IPS DF 19.7 (cell line): ENCODE measurements at places on chromosomes 1 and 21.

- no peak for DNase-seq
These were observed 54.6 kb upstream of the PRKACB start for GRCh38 chr1:84089465-84089864.

- no peak for DNase-seq
These were observed 226.7 kb downstream of the NPHP4 start for GRCh38 chr1:5765483-5765882.

- no peak for DNase-seq
These were observed 26.1 kb upstream of the SLC30A1 start for GRCh38 chr1:211605034-211605433.

GRCh38 chr1:151060657-151061421, 642 bp downstream of the MLLT11 start:
- no peak for DNase-seq

GRCh38 chr1:190963321-190963720, 485.7 kb upstream of the BRINP3 start:
- DNase-seq, result no peak

- DNase-seq, result no peak
These were observed 115.5 kb downstream of the ACTL8 start for GRCh38 chr1:17870679-17871078.

DNA sequence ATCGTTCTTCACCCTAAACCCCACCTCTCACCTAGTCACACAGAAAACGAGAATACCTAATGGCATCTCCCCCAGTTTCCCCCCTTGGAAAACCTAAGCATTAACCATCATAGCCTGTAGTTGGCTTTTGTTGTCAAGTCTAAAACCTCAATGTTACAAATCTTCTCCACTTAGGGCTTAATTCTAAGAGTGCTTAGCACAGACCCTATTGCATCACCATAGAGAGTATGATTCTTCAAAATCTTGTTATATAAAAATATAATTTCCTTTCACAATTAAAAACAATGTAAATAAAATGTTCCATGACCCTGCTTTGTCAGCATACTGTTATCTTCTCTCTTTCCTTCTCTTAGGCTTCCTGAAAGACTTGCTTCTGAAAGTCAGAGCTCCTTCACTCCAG, 263.2 kb upstream of the RGS18 start:
- no peak for DNase-seq

DNA sequence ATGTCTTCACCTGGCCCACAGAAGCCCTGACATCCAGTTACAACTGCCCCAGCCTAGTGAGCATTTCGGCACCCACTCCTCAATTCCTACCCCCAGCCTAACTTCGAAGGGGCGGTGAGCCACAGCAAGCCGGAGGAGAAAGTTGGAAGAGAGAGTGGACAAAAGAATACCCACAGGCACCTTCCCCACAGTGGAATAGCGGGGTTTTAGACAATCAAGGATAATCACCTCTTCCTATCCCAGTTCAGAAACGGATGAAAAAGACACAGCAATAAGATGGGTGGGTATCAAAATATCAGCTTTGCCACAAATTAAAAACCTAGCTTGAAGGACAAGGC, 1.3 kb upstream of the LSS start:
- DNase-seq, result no peak

- no peak for DNase-seq
These were observed 3.1 kb downstream of the ACTA1 start for GRCh38 chr1:229430761-229431283.

GRCh38 chr1:234214129-234214910, 158.9 kb upstream of the COA6 start:
- DNase-seq, result no peak

- DNase-seq, result no peak
These were observed 12.3 kb downstream of the SMG5 start for GRCh38 chr1:156270314-156270713.

GRCh38 chr1:115969509-115969908, 6.8 kb upstream of the SLC22A15 start:
- peak; percentile 92 for DNase-seq

DNA sequence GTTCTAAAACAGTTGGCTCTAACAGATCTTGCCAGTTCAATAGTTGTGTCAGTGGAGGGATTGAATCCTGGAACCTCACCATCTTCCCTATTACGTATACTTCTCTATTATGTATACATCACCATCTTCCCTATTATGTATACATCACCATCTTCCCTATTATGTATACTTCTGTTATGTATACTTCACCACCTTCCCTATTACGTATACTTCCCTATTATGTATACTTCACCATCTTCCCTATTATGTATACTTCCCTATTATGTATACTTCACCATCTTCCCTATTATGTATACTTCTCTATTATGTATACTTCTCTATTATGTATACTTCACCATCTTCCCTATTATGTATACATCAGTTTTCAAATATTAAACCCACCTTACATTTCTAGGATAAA, 34.4 kb upstream of the HP1BP3 start:
- no peak for DNase-seq

DNA sequence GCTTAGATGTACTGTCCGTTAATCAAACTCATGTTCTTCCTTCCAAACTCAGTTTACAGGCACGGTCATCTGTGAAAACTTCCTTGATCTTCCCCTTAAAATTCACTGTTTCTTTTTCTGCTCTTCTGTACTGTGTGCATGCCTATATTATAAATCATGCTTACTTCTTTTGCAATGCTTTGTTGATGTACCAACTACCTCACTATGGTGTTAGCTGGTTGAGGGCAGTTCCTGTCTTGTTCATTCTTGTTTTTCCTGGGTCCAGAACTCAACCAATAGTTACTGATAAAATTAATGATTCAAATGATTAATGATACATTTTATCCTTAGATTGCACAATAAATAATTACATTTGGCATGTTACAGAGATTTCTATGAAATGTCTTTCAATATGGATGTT, 163.8 kb downstream of the CHRM3 start:
- DNase-seq, result no peak

GRCh38 chr1:6108937-6109614, 63.4 kb downstream of the KCNAB2 start:
- DNase-seq, result peak; percentile 20

DNA sequence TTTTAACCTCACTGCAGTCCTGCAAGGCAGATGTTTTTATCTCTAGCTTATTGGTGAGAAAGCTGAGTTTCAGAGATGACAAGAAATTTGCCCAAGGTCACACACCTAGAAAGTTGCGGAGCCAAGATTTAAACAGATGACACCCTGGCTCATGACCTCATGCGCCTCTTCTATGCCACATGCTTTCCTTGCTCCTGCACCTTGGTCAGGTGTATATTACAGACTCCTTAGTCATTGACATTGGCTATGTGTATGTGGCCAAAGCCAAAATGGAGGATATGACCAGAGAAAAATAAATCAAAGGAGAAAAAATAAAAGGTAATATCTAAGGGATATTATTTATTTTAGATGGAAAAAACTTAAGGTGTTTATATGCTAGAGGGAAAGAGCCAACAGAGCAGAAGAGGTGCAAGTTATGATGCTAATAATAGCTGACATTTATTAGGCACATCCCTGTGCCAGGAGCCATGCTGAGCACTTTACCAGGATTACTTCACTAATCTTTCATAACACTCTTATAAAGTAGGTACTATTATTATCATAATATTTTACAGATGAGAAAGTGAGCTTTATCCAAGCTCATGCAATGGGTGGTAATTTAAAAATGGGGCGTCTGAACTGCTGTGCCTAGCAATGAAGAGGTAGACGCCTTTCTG, 13.8 kb upstream of the MYOC start:
- no peak for DNase-seq

DNA sequence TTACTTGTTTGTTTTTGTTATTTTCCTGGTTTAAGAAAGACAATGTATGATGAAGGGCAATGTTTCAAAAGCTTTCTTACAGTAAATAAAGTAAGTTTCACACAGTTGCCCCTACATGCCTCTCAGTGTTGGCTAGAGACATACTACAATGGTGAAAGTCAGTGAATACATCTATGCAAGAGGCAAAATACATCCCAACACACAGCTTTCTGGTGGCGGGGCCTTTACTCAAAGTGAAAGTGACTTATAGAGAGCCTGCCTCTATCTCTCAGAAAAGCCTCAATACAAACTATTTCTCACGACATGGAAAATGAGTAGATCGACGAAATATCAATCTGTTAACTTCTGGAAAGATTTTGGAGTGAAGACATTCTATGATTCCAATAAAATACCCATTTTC, 122.3 kb downstream of the SLC30A10 start:
- no peak for DNase-seq

- peak; percentile 28 for DNase-seq
These were observed 28.3 kb downstream of the EIF2D start for GRCh38 chr1:206583707-206584648.

GRCh38 chr1:153288634-153289275, 24.0 kb downstream of the PGLYRP3 start:
- DNase-seq, result no peak

DNA sequence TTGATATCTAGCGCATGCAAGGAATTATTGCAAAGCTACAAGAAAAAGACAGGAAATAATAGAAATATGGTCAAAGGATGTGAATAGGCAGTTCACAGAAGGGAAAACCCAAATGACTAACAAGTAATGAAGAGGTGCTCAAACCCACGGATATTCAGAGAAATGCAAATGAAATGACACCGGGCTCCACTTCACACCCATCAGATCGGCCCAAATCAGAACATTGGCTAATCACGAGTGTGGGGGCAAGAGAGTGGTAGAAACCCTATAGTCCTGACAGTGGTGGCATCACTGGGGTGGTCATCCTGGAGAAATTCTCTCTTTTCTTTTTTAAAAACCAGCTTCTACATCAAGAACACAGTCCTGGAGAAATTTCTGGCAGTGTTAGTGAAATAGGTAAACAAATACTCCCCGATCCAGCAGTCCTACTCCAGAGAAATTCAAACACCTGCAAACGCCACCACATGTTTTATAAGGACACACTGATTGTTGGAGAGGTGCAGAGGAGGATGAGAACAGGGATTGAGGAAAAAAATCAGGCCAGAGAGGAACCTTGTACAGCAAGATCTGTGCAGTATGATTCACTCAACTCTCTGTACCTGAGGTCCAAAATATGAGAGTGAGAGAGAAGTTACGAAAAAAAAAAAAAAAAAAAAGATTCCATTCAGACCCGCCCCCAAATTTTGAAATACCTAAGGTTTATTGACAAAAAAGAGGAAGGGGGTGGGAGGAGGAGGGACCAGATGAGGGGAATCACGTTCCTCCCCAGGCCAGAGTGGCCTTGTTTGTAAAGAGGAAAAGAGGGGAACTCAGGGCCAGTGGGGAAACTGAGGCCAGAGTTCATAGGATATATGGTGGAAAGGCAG, 9.2 kb upstream of the TNFRSF1B start:
- DNase-seq, result no peak

DNA sequence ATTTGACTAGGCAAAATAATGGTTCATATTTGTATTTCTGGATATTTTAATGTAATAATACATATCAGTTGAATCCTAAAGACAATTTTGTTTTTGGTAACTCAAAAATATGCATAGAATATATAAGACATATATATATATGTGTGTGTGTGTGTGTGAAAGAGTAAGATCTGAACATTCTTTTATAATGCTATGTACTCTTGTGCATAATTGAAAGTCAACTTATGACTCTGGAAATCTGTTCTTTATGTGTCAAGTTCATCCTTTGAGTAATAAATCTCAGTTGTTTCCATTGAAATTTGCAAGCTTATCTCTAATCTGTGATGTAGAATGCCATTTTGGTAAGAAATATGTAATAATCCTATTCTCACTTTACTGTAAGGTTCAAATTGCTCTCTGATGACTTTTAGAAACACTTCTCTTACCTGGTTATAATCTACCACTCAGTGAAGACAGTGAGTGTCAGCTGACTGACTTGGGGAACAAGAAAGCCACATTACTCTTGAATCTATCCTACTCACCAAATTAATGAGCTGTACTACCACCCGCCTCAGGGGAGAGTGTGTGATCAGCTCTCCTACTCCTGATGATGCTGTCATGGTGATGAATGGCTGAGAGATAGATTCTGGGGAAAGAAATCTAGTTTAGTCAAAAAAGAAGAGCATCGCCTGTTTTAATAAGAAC, 15.0 kb upstream of the NEK7 start:
- DNase-seq, result no peak

DNA sequence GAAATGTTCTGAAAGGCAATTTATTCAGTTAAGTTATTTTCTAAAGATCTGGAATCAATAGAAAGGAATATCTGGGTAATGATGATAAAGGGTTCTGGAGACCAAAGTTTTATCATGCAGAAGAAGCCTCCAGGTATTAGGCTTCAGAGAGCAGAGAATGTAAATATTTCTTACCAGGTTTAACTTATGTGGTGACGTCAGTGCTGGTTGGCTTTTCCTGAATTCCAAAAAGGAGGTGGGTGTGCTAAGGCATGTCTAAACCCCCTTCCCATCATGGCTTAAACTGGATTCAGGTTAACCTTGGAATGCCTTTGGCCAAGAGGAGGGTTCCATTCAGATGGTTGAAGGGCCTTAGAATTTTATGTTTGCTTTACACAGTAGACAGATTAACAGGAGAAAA, 829.9 kb downstream of the NCAM2 start:
- no peak for DNase-seq

- DNase-seq, result no peak
These were observed 170.6 kb downstream of the RUNX1 start for GRCh38 chr21:34878501-34878900.

- DNase-seq, result no peak
These were observed 107.0 kb upstream of the NGF start for GRCh38 chr1:115445090-115445489.

- DNase-seq, result no peak
These were observed 4.8 kb upstream of the GPR37L1 start for GRCh38 chr1:202117898-202118371.

DNA sequence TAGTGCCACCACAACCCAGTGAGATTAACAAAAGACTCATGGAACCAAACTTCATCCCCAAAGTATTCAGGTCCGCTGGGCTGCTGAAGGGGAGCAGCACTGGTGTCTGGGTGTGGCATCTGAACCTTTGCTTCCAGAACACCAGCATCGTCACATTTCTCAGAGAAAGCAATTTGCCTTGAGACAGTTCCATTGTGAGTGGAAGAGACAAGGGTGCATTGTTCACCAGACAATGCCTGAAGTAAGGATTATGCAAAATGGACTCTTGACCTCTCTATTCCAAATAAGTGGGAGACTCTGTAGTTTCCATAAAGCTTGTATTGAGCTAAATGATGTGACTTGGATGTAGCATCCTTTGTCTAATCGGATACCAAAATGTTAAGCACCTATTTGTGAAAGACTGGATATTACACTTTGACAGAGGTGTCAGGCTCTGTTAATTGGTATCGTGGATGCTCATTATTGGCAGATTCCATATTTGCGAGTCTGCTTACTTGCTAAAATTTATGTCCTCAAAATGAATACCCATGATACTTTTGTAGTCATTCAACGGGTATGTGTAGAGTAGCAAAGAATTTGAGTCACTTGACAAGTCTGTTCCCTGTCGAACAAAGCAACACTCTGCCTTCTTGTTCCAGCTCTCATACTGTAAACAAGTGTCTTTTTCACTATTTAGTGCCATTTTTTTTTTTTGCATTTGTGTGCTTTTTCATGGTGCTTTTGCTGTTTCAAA, 75.6 kb downstream of the MRPS6 start:
- no peak for DNase-seq

- no peak for DNase-seq
These were observed 15.6 kb upstream of the PIGM start for GRCh38 chr1:160047111-160047991.
